ENCODE measurements at places on chromosomes 7 and 10.
A peak's percentile ranks its signal among the peaks of the same experiment; 100 is the strongest.

DNA sequence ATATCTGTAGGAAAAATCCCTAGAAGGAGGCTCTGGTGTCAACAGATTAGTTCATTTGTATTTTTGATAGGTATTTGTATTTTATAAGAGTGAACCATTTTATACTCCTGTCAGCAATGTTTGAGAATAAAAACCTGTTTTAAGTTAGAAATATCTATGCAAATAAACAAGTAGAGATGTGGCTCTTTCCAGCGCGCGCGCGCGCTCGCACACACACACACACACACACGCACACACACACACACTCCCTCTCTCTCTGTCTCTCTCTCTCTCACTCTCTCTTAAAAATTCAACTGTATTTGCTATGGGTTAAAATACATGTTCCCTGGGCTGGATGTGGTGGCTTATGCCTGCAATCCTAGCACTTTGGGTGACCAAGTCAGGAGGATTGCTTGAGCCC lies 113.9 kb downstream of the SUGCT start:
- no peak for DNase-seq

DNA sequence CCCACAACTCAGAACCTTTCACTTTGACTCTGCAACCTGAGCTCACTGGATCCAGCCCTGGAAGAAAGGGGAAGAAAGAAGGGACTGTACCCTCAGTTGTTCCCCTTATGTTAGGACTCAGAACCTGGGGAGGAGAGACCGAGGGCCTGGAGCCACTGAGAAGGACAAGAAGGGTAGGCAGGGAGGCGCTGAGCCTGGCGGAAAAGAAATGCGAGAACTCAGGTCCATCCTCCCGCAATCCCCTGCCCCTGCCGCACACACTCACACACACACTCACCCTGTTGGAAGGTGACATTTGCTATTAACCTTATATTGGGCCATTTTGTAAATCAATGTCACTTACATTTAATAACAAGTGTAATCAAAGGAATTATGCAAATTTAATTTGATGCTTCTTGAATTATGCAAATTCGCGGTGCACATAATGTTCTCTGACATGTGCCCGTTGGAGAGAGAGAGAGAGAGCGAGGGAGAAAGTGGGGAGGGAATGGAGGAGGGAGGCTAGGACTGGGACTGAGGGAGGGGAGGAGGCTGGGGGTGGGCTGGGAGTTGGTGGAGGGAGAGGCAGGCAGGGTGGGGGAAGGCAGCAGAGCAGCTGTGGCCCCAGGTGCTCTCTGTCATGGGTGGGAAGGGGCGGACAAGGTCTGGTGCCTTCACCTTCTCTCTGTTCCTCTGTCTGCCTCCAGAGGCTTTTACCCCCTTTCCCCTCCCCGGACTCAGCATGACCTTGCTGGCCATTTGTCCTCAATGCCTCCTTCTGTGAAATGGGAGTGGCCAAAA lies 99.6 kb upstream of the PAX2 start:
- DNase-seq = no peak

- DNase-seq = no peak
Observed at GRCh38 chr7:66698652-66699205, 41.8 kb upstream of the RABGEF1 start.

DNA sequence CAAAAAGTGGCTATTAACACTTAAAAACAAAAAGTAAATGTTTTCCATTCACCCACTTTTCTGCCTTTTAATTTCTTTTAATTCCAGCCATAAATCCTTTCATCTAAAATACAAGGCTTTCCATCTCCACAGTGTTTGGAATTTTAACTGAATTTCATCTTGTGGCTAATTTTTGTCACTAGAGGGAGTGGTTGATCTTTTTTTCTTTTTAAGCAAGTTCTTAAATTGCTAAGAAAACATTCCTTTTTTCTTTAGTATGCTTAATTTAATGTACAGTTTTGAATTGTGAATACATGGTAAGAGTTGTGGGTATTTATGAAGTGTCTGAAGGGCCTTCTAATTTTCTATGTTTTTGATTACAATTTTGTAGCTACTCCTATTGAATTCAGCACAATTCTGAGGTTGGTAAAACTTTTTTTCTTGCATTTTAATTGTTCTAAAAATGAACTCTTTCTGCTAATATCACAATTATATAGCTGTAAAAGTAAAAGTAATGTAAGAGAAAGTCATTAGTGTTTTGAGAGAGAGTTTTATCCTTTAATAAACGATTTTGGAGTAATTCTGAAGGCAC lies 54.9 kb upstream of the ANK3 start:
- DNase-seq = no peak

- no peak for DNase-seq
Observed at GRCh38 chr10:43734716-43735115, 86.0 kb upstream of the ZNF32 start.

GRCh38 chr10:86899132-86899531 lies 58.3 kb downstream of the MMRN2 start:
- DNase-seq = no peak

GRCh38 chr7:155979994-155980393 lies 167.7 kb upstream of the SHH start:
- DNase-seq = no peak

GRCh38 chr10:78515873-78516153 lies 482.1 kb downstream of the RPS24 start:
- DNase-seq = no peak

DNA sequence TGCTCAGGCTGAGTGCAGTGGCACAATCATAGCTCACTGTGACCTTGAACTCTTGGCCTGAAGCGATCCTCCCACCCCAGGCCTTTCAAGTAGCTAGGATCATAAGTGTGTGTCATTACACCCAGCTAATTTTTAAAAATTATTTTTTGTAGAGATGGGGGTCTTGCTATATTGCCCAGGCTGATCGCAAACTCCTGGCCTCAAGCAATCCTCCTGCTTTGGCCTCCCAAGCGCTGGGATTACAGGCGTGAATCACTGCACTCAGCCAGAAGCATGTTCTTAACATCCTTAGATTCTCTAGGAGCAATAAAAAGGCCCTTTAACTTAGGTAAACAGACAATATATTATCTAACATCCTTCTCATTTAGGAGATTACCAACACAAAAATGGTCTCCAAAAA lies 38.3 kb upstream of the EFCAB10 start:
- no peak for DNase-seq

DNA sequence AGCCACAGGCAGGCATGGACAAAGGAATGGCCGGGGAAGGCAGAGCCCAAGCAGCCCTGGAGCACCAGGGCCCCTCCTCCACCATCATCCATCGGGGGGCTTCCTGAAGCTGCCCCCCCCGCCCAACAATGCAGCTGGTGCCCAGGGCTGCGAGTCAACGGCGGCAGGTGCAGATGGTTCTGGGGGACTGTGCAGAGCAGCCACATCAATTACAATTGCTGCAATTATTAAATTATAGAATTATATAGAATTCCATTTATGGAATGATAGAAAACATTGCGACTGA lies 28.3 kb downstream of the EBF3 start:
- no peak for DNase-seq

- DNase-seq = no peak
Observed at GRCh38 chr10:44056967-44057805, 327.7 kb downstream of the CXCL12 start.

DNA sequence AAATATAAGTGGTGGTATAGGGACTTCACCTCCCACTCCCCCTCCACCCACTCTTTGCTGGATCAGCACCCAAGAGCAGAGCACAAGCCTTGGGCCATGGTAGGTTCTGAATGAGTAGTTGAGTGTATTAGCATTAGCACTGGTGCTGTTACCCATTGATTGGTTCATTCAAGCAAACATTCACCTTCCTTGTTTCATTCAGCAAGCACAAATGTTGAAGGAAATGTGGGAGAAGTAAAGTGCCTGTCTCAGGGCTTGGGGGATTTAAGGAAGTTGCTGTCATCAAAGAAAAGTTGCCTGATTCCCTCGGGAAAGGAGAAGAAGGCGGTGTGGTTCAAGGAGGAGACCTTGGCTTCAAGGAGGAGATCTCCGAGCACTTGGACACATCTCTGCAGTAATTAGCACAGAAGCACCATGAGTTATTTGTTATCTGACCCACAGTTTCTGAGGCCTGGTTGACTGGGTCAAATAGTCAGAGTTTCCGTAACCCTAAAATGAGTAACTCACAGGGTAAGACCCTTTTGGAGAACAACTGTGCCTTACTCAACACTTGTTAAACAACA lies 17.3 kb downstream of the IL2RA start:
- DNase-seq = peak; percentile 53

- peak; percentile 87 for DNase-seq
Observed at GRCh38 chr10:101839416-101840063, 4.1 kb downstream of the KCNIP2 start.

DNA sequence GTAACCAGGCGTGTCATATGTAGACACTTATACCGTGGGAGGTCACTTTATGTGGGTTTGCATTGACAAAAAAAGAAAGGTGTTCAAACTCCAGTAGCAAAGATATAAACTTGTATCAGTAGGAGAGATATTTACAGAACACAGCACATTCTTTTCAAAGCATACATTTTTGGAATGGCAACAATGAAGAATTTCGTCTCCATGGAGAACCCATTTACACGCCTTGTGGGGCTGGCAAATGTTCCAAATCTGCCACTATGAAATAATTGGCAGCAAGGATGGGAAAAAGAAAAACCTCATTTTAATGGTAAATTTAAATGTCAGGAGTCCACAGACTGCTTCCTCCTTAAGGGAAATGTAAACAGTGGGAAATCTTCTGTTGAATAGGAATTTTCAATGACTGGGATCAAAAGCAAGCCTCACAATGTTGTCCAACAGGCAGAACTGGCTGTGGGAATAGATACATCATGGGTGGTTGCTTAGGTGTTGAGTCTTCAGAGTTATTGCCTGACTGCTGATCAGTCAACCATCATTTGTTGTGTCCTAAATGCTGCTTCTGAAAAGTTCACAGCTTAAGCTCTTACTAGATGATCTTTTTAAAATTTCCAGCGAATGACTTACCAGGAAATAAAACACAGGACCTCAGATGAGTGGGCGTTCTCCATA lies 256.6 kb upstream of the SEMA3C start:
- no peak for DNase-seq

- DNase-seq = no peak
Observed at GRCh38 chr7:27478084-27478483, 184.6 kb downstream of the HIBADH start.

GRCh38 chr7:93148144-93148543 lies at the start of gene SAMD9L:
Gene SAMD9L (minus strand): TSS chr7:93148385. CDS start chr7:93135971, 12,414 bp downstream.
- peak; percentile 32 for DNase-seq

GRCh38 chr7:31175672-31176071 lies 123.6 kb downstream of the ADCYAP1R1 start:
- DNase-seq = no peak

- no peak for DNase-seq
Observed at GRCh38 chr7:109752068-109752467, 1182.4 kb downstream of the DNAJB9 start.

GRCh38 chr7:135599471-135599870 lies 41.8 kb downstream of the NUP205 start:
- no peak for DNase-seq

GRCh38 chr7:133303372-133303771 lies 50.5 kb downstream of the EXOC4 start:
- DNase-seq = no peak
